ENCODE measurements at places on chromosomes 3 and 15.

GRCh38 chr3:187667526-187667925, 2.7 kb downstream of the SST start:
- DNase-seq, result peak; percentile 63

- DNase-seq, result no peak
Measured at GRCh38 chr3:193096076-193096475, 144.9 kb upstream of the PLAAT1 start.

- DNase-seq, result no peak
Measured at GRCh38 chr15:91050128-91050455, 27.7 kb upstream of the VPS33B start.

DNA sequence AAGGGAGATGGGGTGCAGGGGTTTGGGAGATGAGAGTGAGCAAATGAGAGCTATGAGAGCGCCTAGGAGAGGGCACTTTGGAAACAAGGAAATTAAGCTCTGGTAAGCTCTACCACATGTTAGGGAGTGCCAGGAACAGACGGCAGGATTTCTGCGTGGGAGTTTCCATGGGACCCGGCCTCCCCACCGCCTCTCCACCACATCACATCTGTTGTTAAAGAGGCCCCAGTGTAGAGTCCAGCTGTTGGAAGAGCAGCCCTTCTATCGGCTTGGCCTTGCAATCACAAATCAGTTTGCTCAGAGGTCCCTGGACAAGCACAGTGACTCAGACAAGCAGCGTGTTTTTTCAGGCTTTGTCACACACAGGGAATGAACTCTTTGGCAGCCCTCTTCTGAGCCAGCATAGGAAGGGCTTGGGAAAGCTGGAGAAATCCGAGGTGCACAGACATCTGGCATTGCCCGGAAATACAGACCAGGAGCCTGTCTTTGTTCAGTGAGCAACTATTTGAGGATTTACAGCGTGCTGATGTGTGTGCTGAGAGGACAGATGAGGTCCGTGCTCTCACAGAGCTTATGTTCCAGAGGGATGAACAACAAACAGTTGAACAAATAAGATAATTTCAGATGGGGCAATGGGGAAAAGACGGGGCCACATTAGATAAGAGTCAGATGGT, 370.6 kb upstream of the PROK2 start:
- no peak for DNase-seq

DNA sequence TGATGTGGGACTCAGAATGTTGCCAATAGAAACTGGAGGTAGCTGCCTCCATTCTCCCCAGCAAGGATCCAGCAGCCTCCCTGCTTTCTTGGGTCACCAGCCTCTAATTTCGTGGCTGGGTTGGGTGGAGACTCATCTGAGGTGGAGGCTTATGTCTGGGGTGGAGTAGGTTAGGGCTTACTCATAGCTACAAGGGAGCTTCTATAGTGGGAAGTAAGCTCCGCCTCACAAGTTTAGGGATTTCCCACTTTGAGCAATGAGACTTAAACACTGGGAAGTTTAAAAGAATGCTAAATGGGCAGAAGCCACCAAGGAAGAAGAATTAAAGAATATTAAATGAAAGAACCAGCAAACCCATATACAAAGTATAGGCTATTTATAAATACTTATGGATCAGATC, 63.8 kb downstream of the GJD2 start:
- DNase-seq, result no peak

GRCh38 chr15:69578787-69579583, 126.4 kb downstream of the RPLP1 start:
- no peak for DNase-seq

DNA sequence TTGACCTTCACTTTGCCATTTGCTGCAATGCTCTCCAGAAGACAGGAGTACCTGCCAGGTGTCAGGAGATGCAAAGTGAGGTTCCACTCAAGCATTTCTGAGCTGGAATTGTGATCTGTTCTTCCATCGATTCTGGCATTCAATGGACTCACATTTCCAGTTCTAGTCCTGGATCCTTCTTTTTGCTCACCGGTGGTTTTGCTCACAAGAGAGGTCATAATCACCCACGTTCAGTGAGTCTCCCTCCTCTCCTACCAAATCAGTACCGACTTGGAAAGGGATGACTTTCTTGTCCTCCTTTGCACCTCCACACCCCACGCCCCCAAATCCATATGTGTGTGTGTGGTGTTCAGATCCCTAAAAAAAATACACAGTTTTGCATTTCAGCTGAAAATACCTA, 206.7 kb upstream of the IGF1R start:
- DNase-seq, result no peak

- no peak for DNase-seq
Measured at GRCh38 chr3:15681668-15682067, 80.1 kb downstream of the BTD start.

GRCh38 chr3:129238945-129239705, 10.3 kb upstream of the COPG1 start:
- no peak for DNase-seq

DNA sequence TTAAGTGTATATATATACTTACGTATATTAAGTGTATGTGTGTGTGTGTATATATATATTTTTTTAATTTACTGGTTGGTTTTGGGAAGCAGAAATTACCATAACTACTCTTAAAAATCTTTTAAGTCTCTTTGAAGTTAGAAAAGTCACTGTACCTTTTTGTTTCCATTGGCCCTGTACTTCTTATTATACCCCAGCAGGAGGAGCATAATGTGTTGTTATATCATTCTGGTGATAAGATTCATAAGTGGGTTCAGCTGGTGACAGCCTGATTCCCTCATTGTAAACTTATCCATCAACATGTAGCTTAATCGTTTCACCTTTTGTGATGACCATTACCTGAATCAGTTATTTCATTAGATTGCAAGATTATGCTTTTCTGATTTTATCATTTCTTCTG, 30.8 kb downstream of the MLH1 start:
- no peak for DNase-seq

DNA sequence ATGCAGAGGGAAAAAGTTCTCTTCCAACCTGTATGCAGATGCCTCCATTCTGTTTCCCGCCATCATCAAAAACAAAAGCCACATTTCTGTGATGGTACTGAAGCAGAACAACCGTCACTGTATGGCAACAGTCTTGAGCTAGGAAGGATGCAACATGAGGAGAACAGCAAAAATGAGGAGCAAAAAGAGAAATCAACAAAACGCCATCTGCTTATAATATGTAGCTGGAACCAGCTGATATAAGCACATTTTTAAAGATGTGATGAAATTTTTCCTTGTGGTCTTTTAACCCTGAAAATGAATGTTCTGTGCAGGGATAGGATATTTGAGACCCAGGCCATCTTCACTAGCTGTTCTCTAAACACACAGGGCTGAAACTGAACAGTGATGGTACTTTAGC, 287.0 kb downstream of the ZIC4 start:
- no peak for DNase-seq

DNA sequence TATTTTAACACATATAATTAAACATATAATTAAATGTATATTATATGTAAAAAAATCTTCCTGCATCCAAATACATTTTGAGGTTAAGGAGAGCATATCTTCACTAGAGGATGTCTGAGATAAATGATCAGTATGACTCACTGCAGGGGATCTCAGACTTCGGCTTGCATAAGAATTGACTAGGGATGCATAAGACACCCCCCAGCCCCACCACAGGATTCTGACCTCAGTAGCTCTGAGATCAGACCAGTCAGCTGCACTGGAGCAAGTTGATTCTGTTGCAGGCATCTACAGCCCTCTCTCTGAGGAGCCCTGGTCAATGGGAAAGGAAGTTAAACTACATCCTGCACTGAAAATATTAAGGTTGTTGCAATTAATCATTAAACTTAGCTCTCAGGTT, 29.0 kb upstream of the TBC1D21 start:
- no peak for DNase-seq

GRCh38 chr3:109023656-109024254, 70.1 kb upstream of the GUCA1C start:
- peak; percentile 23 for DNase-seq

- no peak for DNase-seq
Measured at GRCh38 chr3:13536432-13536831, 12.5 kb upstream of the FBLN2 start.

- no peak for DNase-seq
Measured at GRCh38 chr3:97438131-97438530, 326.4 kb upstream of the ARL6 start.

DNA sequence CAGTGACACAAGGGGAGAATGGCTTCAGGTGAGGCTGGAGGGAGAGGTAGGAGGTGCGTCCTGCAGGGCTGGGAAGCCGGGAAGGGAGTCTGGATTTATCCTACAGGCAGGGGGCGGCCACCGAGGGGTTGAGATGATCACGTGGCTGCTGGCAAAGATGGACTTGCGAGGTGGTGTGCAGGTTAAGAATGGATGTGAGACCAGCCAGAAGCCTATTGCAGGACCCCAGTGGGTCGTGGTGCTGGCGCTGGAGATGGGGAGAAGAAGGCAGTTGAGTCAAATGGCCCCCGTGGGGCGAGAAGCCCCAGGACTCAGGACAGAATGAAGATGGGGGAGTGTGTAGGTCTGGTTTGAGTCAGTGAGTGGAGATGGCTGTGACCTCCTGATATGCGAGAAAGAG, 183.1 kb downstream of the FAM43A start:
- DNase-seq, result no peak

GRCh38 chr3:98645039-98645438, 51.6 kb upstream of the CPOX start:
- no peak for DNase-seq

- no peak for DNase-seq
Measured at GRCh38 chr3:12186046-12186445, 27.3 kb upstream of the TIMP4 start.

- no peak for DNase-seq
Measured at GRCh38 chr15:93066834-93067648, 22.0 kb downstream of the RGMA start.

DNA sequence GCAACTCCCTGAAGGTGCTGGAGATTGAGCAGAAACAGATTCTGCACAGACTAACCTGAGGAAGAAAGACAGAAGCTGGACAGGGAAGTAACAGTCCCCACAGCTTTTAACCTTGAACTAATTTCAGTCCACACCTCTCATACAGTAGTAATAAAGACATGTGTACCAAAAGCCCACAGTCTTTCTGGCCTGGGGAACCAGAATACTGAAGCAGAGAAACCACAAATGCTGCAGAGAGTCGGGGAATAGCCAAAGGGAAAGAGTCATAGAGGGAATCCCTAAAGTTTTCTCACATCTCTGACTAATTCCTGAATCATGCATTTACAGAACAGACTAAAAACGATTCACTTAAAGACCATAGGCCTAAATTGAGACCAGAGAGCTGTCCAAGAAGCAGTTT, 503.4 kb upstream of the NECTIN3 start:
- no peak for DNase-seq

- no peak for DNase-seq
Measured at GRCh38 chr3:187836823-187837770, 91.8 kb upstream of the BCL6 start.
